ENCODE measurements at places on chromosomes 2 and 18.

DNA sequence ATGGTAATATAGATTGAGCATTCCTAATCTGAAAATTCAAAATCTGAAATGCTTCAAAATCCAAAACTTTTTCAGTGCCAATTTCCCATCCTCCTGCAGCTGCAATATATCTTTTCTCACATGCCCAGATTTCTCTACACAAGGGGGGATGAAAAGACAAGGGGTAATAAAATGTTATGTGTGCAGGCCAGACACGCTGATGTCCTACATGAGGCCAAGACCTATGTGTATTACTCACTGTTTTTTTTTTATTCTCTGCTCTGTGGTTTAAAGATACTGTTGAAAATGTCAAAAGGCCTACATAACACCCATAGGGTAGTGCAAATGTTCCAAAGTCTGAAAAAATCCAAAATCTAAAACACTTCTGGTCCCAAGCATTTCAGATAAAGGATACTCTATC lies 41.2 kb upstream of the CWC22 start:
- DNase-seq: no peak

DNA sequence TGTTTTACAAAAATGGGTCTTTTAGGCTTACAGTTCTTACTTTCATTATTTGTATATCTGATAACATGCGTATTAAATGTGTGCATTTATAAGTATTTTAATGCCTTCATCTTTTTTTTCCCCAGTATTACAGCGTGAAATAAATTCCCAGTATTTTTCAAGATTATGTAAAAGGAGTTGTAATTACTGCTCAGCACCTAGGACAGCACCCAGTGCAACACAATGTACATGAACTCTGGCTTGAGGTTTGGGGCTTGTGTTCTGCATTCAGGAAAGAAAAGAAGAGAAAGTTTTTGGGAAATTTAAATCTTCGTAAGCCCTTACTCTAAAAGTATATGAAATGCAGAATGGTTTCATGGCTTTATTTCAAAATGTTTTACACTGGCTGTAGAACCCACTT lies 16.7 kb downstream of the ZNF638 start:
- no peak for DNase-seq

DNA sequence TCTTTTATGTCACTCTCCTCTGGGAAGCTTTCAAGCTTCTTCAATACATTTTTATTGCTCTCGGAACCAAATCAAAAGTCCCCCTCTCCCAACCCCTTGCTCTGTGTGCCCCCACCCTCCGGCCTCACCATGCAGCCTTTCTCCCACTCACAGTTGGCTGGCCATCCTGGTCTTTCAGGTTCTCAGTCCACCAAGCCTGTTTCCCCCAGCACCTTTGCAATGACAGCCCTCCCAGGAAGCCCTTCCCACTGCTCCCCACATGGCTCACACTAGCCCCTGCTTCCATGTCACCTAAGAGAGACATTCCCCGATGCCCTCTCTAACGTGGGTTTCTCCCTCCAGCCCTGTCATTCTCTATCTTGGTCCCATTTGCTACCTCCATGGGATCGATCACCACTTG lies 266.6 kb downstream of the SRBD1 start:
- no peak for DNase-seq

DNA sequence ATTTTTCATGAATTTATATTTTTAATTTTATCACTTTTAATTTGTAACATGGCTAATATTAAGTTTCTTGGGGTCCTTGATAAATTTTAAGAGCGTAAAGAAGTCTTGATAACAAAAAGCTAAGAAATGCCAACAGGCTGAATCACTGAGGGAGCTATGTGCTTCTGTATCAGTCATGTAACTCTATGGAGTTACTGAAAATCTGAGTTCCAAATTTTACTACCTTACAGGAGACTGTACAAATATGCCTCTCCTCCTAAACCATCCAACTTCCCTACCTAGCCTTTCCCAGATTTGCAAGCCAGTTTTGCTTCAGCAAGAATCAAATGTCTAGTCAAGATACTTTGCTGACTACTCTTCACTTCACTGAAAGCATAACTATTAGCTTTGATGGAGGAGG lies 35.7 kb downstream of the FEZ2 start:
- no peak for DNase-seq

GRCh38 chr2:172196768-172197431 lies 94.2 kb upstream of the DLX2 start:
- DNase-seq: no peak

GRCh38 chr2:95041060-95041823 lies 15.7 kb downstream of the MAL start:
- DNase-seq: no peak

DNA sequence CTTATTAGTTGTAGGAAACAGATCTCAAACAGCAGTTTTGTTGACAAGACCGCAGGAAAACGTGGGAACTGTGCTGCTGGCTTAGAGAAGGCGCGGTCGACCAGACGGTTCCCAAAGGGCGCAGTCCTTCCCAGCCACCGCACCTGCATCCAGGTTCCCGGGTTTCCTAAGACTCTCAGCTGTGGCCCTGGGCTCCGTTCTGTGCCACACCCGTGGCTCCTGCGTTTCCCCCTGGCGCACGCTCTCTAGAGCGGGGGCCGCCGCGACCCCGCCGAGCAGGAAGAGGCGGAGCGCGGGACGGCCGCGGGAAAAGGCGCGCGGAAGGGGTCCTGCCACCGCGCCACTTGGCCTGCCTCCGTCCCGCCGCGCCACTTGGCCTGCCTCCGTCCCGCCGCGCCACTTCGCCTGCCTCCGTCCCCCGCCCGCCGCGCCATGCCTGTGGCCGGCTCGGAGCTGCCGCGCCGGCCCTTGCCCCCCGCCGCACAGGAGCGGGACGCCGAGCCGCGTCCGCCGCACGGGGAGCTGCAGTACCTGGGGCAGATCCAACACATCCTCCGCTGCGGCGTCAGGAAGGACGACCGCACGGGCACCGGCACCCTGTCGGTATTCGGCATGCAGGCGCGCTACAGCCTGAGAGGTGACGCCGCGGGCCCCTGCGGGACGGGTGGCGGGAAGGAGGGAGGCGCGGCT lies at the start of gene TYMS:
TSS of gene TYMS (plus strand) at position 343 of the 690 bp plus-strand sequence. CDS start at position 433, 90 bp downstream.
- no peak for DNase-seq

DNA sequence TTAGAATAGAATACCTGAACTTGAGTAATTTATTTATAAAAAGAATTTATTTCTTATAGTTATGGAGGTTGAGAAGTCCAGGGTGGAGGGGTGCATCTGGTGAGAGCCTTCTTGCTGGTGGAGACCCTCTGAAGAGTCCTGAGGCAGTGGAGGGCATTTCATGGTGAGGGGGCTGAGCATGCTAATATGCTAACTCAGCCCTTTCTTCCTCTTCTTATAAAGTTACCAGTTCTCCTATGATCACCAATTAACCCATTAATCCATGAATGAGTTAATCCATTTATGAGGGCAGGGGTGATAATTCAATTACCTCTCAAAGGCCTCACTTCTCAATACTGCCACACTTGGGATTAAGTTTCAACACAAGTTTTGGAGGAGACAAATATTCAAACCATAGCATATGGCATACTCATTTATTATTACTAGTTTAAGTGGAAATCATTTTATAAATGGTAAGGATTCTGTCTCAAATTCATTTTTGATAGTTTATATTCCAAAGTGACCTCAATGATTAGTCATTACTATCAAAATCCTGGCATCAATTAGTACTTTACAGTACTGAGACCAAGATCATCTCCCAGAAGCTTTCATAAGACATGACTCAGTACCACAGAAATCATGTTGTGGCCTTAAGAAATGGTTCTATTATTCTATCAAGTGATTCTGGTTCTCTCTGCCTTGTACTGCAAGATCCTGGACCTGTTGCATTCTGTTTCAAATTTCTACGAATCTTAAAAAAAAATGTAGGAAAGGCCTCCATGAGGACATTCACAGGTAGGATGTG lies 5.5 kb downstream of the ZNF396 start:
- no peak for DNase-seq

DNA sequence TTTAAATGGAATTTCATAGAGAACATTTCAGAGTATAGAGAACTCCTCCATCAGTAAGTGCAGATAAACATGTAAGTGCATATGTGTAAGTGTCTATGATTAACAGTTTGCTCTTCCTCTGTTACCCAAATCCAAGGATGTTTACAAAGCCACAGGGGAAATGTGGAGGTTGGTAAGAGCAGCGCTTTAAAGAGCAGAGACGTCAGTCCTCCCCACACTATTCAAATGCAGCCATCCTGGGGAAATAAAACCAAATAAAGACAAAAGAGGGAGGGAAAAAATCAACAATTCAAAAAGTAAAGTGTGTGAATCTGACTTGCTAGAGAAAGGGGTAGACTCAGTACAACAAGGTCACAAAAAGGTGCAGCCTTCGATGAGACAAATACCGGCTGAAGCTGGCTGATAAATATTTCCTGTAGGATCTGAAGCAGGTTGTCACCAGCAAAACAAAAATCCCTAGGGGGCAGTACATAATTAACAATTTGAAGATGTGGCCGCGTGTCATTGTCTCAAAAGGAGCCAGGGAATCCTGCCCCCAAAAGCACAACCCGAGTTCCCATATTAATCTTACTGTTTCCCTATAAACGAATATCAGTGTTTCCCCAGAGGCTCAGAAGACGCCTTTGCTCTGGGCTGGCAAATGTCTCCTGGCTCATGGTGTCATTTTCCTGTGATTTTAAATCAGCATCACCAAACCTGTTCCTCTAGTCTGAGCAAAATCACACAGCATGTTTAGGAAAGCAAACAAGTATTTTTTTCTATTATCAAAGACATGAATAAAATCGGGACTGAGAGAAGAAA lies 216.5 kb downstream of the CDCA7 start:
- DNase-seq: no peak

- DNase-seq: no peak
These were observed 958 bp upstream of the ALLC start for GRCh38 chr2:3656762-3657721.

DNA sequence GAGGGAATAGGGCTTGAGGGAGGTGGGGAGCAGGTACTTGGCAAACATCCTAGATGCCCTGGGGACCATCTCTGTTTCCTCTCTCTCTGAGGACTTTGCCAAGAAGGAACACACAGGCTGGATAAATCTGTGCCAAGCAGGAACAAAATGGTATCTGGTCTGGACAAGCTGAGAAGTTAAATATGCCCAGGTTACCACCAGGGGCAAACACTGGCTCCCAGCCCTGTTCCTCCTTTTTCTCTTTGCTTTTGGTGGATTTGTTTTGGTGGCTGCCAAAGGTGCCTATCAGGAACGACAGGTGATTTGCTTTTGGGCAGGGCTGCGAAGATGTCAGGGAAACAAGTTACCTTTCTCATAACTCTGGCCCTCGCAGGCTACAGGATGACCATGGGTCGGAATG lies 227.5 kb upstream of the SMAD2 start:
- DNase-seq: no peak

GRCh38 chr2:188478724-188479123 lies 187.1 kb downstream of the GULP1 start:
- DNase-seq: no peak

GRCh38 chr2:75162259-75162658 lies 37.1 kb downstream of the TACR1 start:
- DNase-seq: no peak

All from activated CD4-positive, CD25-positive, alpha-beta regulatory T cell (primary cell).